CD4-positive, alpha-beta T cell treated with Interleukin-2 at 100 ng/mL for 4 hours (primary cell): ENCODE measurements at places on chromosomes 12 and 14.

GRCh38 chr14:37932008-37932407, 275.7 kb upstream of the SSTR1 start:
- no peak for DNase-seq

- no peak for DNase-seq
These were observed 167.9 kb downstream of the FSCB start for GRCh38 chr14:44339231-44339630.

- DNase-seq: no peak
These were observed 32.9 kb downstream of the NIN start for GRCh38 chr14:50798048-50798421.

GRCh38 chr12:106584104-106585064, 1.6 kb downstream of the RFX4 start:
- DNase-seq: no peak

DNA sequence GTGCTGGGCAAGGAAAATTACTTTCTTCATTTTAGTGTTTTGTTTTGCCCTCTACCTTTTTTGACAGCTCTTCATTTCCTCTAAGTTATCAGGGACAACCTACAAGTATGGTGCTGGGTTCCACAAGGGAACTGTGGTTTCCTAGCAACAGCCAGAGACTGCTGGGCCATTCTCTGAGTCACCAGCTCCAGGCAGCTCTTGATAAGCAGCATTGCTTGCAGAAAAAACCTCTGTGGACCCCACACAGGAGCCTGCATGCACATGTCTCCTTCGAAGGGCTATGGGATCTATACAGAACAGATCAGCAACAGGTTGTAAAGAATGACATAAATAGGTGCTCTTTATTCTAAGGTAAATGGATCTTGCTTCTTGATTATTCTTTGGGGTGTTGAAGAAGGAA, 81.0 kb upstream of the CCDC196 start:
- DNase-seq: no peak

- DNase-seq: no peak
These were observed 3.8 kb downstream of the CACNB3 start for GRCh38 chr12:48822139-48822538.

DNA sequence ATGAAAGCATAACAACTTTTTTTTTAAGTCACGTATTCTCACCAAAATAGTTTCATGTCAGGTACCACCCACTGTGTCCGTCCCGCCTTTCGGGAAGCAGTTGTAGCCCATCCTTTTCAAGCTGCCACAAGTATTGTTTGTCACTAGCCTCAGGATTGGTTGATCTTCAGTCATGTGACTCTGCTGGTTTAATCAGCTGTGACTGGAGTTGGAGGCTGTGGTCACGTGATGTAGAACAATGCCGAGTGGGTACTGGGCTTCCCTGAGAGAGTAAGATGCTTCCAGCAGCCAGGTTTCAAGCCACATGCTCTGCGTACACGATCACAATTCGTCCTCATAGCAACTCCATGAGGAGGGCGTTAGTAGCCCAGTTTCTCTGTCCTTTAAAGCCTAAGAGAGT, 83.0 kb upstream of the WSCD2 start:
- DNase-seq: no peak

DNA sequence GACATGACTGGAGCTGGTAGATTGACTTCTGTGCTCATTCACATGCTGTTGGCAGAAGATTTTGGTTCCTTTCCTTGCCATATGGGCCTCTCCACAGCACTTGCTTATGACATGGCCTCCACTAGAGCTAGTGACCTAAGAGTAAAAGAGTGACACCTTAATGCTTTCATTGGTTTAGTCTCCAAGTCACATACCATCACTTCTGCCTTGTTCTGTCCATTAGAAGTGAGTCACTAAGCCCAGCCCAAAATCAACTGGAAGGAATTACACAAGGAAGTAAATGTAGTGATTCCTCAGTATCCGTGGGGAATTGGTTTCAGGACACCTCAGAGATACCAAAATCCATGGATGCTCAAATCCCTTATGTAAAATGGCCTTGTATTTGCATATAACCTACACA, 81.3 kb downstream of the PPHLN1 start:
- no peak for DNase-seq

DNA sequence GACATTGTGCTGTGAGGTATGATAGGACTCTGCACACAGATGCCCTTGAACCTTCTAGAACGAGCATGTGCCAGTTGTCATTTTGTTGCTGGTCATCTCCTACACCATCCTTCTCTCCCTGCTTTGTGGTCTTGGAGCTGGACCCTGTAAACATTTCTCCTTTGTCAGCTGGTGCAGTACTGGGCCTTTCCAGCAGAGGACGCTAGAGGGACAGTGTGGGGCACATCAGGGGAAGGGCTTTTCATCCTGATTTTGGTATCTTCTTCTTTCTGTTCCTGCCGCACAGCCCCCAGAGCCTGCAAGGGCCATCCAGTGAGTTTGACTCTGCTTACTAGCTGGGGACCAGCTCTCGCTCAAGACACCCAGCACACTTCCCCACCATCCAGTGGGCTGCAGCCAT, 484.6 kb downstream of the AACS start:
- no peak for DNase-seq

DNA sequence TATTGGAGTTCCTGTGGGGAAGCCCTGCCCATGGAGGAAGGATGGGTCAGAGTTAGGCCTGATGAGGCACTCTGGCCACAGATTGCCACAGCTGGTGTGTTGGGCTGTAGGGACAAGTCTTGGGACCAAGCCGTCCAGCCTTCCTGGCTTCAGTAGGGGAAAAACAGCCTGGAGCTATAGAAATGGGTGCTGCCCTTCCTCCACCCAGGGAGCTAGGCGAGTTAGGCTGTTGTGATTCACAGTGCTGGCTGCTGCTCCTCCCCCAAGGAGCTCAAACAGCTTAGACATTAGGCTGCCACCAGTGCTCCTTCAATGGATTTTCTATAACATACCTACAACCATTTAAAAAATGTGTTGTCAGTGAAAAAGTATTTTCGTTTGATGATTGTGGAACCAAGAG, 274.3 kb downstream of the RPL10L start:
- no peak for DNase-seq

GRCh38 chr14:31749275-31749674, 188.1 kb downstream of the NUBPL start:
- no peak for DNase-seq

- no peak for DNase-seq
These were observed 241.7 kb downstream of the SPTSSA start for GRCh38 chr14:34220378-34220706.

GRCh38 chr14:69629225-69630127, 18.1 kb downstream of the SUSD6 start:
- DNase-seq: no peak

GRCh38 chr12:121638298-121639202, 12.2 kb downstream of the ORAI1 start:
- no peak for DNase-seq

DNA sequence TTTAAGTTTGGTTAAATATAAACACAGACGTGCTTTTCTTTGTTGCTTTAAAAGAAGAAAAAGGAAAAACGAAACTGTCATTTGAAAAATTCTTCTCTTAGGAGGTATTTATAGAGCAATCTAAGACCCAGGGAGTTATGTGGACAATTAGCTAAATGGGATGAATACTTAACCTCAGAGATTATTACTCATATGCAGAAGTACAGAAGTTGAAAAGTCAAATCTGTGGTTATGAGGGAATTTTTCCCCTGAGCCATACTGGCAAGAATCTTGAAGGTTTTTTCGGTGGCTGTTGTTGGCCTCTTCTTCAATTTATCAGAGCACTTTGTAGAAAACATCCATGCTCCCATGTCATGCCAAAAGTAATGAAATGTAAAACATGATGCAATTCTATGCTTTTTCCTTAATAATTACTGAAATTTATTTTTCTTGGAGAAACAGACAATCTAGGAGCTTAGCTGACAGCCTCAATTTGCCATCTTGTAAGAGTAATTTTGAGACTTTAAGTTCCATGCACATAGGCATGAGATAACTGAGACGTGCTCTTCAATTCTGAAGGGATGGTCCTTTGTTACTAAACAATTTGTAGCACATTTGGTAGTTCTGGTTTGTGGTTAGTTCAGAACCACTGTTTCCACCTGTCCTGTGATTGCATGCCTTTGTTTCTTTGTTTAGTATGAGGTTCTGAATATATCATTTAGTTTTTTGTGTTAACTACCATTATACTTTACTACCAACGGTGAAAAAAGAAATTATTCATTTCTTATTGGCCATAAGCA, 126.6 kb downstream of the BCAT1 start:
- DNase-seq: no peak

DNA sequence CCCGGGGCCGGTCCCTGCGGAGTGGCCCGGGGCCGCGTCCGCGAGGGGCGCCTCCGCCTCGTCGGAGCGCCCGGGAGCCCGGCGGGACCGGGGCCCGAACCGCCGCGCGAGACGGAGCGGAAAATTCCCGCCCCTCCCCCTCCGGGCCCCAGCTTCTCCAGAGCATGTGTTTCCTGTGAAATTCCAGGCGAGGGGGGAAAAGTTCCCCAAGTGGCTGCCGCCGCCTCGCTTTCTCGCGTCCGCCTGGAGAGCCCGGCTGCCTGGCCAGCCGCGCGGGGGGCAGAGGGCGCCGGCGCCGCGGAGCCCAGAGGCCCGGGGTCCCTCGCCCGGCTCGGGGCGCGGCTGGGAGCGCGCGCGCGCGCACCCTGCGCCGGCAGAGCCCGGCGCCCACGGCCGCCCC, 904 bp downstream of the CACNA1C start:
- no peak for DNase-seq

DNA sequence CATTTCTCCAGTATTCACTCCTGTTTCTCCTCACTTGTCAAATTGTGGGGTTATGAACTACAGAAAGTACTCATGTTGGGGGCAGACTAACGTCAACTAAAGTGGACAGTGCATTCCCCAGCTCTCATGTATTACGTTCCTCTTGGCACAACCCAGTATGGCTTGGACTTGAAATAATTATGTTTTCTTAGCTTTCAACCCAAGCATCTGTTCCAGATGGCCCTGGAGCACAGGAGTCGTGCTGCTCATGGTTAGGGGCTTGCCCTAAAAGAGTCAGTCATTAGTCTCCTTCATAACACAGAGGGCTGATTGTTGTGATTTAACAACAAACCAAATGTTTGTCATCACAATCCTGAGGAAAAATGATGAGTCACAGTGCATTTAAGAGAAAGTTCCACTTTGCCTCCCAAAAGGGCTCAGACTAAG, 154.4 kb downstream of the RPAP3 start:
- DNase-seq: no peak

- DNase-seq: no peak
These were observed 72.3 kb downstream of the SLC4A8 start for GRCh38 chr12:51496895-51497294.

GRCh38 chr12:3341594-3341993, 149.4 kb upstream of the PRMT8 start:
- no peak for DNase-seq

- no peak for DNase-seq
These were observed 4.3 kb upstream of the GZMH start for GRCh38 chr14:24613747-24614146.

DNA sequence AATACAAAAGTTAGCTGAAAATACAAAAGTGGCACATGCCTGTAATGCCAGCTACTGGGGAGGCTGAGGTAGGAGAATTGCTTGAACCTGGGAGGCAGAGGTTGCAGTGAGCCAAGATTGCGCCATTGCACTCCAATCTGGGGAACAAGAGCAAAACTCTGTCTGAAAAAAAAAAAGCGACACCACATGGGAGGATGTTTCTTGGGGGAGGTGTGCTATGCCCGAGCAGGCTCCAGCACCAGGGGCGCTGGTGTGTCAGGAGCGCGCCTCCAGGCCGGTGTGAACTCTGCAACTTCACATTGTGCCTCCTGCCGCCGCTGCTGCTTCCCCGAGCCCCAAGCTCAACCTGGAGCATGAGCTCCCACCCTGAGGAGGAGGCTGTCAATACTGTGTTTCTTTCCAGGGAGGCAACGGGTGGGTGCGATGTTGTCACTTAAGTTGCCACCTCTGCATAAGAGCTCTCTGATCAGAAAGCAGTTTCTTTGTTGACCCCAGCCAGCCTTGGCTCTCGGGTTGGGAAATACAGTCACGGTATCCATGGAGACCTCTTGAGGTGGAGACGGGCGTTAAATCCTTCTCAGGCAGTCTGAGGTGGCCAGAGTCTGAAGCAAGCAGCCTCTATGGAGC, 18.9 kb downstream of the DEGS2 start:
- no peak for DNase-seq

DNA sequence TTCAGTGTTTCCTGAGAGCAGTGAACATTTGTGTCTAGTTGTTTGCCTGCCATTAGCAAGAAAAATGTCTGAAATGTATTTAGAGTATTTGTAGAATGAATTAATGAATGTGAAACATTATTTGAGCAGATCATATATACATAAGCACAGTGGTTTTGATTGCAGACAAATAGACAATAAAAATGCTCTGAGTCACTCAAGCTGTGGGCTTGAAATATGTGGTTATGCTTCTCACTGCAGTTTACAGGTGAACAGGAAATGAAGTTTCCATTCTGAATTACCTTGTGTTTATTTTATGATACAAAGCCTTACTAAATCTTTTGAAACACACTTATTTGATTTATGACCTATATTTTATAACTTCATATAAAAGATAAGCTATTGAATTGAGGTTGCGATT, 827.7 kb downstream of the TMTC2 start:
- no peak for DNase-seq

- DNase-seq: no peak
These were observed 938 bp upstream of the MAX start for GRCh38 chr14:65103150-65103760.

- DNase-seq: no peak
These were observed 39.1 kb downstream of the TXNDC16 start for GRCh38 chr14:52513249-52513648.

DNA sequence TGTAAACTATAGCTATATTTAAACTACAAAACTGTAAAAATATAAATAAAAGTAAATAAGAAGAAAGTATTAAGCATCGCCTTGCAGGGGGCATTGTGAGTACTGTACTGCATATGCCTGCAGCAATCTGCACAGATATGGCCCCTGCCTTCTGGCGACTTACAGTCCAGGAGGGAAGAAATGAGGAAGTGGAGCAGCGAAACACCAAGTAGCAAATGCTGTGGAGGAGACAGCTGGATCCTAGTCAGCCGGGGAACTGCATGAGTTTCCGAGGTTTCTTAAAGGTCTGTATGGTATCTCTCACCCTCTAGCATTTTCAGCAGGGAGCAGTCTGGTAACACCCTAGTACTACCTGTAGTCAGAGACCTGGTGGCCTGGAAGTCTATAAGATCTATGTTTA, 256.9 kb downstream of the CACNA1C start:
- DNase-seq: no peak

DNA sequence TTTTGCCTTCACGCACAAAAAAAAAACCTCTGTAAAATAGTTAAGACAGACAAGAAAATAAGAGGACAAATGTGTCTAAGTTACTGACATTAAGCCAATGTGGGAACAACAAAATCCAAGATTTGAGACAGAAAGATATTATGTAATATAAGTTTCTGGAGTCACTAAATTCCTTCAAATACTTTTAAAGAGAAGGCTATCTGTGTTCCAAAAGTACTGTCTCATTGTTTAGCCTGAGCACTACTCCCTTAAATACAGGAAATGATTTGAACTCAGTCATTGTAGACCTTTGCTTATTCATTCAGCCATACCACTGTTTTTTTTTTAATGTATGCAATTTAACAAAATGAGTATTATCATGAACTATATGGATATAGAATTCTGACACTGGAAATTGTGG, 82.7 kb upstream of the KITLG start:
- DNase-seq: no peak
